Kasumi-1 (cell line): ENCODE measurements at places on chromosomes 16 and 17.

GRCh38 chr17:51263006-51263405, 2.7 kb downstream of the UTP18 start:
- no peak for DNase-seq

GRCh38 chr16:79475841-79476240, 124.7 kb downstream of the MAF start:
- no peak for DNase-seq

DNA sequence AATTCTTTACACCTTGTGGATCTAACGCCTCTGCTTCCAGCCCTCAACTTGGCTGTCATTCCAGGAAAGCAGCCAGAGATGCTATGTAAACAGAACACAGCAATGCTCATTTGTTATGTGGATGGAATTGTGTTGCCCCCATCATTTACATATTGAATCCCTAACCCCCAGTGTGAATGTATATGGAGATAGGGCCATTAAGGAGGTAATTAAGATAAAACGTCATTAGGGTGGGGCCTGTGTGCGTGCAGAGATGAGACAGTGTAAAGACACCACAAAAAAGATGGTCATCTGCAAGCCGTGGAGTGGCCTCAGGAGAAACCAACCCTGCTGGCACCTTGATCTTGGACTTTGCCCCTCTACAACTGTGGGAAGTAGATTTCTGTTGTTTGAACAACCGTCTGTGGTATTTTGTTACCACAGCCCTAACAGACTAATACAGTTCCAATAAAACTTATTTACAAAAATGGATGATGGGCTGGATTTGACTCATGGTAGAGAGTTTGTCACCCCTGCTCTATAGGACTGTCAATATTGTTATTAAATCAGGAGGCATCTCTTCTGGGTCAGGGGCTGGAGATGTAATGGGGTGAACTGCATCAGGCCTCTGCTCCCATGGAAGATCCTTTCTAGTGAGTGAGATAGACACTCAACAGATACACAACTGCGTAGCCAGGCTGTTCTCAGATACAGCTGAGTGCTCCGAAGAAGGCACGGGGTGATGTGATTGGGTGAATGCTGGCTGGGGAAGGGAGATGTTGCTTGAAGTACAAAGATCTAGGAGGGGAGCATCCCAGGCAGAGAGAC, 339.0 kb downstream of the SNX29 start:
- no peak for DNase-seq

GRCh38 chr17:51435641-51436091, 175.3 kb downstream of the UTP18 start:
- DNase-seq: no peak

GRCh38 chr17:76333673-76334505, 19.8 kb downstream of the PRPSAP1 start:
- DNase-seq: no peak

DNA sequence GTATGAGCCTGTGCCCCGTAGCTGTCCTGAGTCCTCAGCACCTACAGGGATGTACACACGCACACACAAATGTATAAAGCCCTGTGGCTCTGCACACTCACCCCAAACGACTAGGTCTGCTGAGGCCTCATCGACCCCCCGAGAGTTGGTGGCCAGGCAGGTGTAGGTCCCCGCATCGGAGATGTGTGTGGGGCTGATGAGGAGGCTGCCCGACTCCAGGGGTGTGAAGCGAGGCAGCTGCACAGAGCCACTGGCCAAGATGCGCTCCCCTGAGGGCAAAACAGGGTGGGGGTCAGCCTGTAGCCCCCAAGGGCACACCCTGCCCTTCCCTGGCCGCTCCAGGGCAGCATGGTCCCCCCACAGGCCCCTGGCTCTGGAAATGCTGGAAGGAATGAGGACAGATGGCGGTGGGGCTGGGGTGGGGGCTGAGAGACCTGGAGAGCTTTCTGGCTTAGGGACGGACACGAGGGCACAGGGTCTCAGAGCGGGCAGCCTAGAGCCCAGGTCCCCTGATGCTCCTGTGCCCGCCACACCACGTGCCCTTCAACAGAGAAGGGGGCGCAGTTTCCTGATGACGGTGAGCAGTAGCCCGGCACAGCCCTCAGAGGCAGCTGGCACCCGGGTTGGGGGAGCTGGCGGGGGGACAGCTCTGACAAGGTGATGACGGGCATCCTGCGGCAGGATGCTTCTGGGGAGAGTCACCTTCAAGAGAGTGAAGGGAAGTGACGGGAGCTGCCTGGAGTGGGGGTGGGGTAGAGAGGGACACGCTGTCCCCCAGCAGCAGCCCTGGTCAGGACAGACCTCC, 119.8 kb upstream of the CDC42EP4 start:
- no peak for DNase-seq

DNA sequence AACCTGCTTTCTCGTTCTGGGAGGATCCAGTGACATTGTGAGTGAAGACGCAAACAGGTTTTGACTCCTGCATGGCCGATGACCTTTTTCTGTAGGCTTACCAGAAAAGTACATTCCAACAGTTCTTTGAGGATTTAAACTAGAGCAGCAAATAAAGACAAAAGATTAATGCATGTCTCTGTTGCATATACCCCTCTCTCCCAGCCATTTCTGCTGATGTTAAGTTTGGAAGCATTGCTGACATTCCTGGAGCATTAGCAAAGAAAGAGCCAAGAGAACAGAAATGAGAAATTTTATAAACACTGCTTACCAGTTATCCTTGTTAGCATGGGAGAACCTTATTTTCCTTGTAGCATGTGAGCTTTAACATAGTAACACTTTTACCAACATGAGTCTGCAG, 49.3 kb downstream of the SIAH1 start:
- DNase-seq: no peak

GRCh38 chr17:50265690-50266315, 8.5 kb upstream of the TMEM92 start:
- DNase-seq: no peak

DNA sequence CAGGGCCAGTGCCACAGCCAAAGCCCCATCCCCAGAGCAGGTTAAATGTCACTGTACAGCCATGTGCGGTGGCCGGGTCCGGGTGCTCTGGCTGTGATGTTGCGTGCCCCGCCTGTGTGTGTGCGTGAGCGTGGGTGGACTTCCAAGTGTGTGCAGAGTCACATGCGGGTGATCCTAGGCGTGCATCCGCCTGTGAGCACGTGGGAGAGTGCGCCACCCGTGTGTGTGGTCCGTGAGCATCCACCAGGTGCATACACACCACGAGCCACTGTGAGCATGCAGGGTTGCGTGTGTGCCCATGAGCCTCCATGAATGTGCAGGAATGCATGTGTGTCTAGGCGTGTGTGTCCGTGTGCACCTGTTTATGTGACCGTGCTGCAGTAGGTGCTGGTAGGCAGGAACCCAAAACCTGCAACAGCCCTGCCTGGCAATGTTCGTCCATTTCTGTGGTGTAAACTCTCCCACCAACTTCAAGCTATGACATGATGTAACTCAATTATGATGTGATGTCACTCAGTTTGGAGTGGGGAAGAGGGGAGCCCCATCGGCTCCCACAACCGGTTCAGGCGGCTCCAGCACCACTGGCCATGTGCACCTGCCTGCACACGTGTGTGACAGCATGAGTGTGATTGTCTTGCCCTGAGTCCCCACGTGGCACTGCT, 37.6 kb upstream of the ACSF3 start:
- DNase-seq: no peak

DNA sequence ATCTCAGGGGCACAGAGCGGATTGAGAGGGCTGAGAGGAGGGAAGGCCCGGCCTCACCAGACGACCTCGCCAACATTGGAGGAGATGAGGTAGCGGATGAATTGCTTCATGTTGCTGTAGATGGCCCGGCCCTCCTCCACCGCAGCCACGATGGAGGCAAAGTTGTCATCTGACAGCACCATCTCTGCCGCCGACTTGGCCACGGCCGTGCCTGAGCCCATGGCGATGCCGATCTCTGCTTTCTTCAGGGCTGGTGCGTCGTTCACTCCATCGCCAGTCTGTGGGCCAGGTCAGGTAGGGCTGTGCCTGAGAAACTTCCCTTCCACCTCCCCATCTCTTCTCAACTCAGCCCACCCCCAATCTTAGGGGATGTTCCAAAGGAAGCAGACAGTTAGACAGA, 21.1 kb upstream of the P2RX1 start:
- DNase-seq: no peak

DNA sequence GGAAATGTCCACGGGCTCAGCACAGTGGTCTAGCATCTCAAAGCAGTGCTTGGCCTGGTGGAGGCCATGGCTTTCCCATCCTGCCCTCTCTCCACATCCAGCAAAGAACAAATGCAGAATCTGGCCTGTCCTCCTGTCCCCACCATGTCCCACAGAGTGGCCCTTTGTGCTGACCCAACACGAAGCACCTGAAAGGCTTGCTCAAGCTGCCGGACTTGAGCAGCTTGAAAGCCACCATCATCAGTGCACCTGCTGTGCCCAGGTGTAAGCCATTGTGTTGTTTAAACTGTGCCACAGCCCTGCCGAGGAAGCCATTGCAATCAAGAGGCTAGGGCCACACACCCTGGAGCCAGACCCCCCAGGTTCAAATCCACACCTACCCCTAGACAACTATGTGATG, 115.5 kb downstream of the SOCS1 start:
- DNase-seq: no peak

- DNase-seq: no peak
These were observed 38.1 kb downstream of the CLEC19A start for GRCh38 chr16:19323596-19323995.

- no peak for DNase-seq
These were observed 61.2 kb downstream of the SPACA3 start for GRCh38 chr17:33052856-33053255.

DNA sequence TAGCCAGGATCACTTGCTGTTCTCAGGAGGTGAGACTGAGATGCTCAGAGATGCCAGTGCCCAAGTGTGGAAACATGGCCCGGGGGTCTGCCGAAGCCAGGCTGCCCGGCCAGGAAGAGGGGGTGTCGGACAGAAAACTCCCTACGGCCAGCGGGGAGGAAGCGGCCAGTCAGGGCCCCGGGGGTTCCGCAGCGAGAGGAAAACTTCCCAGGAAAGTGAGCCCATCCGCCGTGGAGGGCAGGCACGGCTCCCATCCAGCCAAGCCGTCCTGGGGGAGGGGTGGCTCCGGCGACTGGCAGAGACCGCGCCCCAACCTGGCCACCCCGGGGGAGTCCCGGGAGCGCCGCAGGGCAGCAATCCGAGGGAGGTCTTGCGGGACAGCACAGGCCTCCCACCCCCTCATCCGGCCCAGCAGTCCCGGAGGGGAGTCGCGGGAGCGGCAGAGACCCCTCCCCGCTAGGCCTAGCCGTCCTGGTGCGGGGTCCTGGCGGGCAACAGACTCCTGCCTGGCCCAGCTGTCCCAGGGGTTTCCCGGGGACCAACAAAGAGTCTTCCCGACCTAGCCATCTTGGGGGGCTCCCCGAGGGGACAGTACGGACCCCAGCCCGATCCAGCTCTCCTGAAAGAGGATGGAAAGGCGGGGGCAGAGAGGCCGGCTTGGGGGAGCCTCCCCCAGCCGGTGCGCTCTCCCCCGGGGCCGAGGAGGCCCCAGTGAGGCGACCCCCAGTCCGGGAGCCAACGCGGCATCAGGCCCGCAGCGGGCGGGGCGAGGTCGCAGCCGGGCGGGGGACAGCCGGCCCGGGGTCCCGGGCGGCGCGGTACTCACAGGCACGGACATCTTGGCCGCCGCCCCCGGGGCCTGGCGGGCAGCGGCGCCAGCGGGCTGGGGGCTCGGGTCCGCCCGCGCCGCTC, 13.8 kb upstream of the BCAR1 start:
- DNase-seq: no peak

- DNase-seq: peak; percentile 17
These were observed 25.5 kb upstream of the MYO15B start for GRCh38 chr17:75561927-75562603.

DNA sequence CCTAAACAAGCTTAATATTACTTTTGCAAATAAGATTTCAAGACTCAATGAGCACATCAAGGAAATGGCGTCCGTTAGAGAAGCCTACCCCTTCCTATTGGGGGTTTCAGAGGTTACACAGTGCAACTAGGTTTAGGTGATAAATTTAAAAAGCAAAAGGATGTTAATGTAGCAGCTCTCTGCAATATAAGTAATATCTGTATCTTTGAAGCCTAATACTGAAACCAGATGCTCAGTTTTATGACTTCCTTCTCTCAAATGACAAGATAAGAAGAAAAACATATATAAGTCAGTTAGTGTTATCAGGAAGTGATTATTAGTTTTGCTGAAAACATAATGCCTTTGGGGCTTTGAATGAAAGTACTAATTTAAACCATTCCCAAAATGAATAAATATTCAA, 54.3 kb upstream of the MED13 start:
- DNase-seq: no peak
